ENCODE measurements at places on chromosomes 12 and 14.
A peak's percentile ranks its signal among the peaks of the same experiment; 100 is the strongest.

DNA sequence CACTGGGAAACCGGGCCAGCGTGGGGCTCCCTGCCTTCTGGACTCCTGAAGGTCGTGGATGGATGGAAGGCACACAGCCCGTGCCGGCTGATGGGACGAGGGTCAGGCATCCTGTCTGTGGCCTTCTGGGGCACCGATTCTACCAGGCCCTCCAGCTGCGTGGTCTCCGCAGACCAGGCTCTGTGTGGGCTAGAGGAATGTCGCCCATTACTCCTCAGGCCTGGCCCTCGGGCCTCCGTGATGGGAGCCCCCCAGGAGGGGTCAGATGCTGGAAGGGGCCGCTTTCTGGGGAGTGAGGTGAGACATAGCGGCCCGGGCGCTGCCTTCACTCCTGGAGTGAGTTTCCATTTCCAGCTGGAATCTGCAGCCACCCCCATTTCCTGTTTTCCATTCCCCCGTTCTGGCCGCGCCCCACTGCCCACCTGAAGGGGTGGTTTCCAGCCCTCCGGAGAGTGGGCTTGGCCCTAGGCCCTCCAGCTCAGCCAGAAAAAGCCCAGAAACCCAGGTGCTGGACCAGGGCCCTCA is 26.9 kb downstream of the HIP1R start:
- DNase-seq = no peak

DNA sequence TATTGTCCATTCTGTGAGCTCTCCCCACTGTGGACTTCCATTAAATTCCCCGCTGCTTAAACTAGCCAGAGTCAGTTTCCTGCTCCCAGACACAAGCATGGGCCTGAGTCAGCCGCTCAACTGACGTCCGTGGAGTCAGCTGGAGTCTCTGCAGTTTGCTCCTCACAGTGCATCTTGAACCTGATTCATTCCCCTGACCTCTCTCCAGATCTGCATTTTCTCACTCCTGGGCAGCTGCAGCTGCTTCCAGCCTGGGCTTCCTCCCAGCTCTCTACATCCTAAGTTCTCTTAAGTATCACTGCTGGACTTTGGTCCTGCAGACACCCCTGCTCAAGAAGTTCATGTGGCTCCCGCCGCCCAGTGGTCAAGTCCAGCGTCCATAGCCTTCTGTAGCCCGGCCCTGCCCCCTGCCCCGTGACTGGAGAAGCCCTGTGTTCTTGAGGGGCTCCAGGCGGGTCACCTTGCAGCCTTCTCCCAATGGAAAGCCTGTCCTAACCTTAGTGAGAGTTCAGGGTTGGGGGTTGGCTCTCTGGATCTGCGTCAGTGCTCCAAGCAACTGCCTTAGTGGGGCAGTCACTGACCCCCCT is 20.0 kb downstream of the NFKBIA start:
- peak; percentile 87 for DNase-seq

DNA sequence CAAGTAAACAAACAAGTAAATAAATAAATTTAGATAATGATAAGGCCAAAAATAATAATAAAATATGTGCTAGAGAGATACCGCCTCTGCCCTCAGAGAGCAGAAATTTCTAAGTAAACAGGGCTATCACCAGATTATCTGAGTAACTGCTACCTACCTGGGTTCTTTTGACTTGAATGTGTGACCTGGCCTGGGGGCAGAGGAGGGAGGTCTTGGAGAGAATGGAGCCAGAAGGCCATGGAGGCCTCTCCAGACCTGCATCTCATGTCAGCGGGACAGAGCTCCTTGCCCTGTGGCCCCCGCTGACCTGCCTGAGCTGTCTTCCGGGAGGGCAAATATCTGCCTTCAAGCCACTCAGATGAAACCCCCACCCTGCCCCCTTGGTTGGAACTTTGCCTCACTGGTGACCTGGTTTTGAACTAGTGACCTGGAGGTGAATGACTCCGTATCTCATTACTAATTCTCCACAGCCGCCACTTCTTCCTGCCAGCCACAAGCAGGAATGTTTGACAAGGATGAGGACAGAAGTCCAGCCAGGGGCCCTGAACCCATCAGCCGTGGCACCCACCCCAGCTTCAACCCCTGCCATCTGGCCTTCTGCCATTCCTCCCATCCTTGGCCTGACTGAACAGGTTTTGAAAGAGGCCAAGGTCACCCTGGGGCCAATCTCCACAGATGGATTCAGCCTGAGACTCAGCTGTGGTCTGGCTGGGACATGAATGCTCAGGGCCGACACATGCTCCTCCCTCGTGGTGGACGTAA is 86.8 kb upstream of the PARP11 start:
- DNase-seq = no peak

- no peak for DNase-seq
Measured at GRCh38 chr14:74911704-74912103, 11.4 kb downstream of the RPS6KL1 start.

GRCh38 chr14:22875748-22876319 is 4.3 kb downstream of the LRP10 start:
- no peak for DNase-seq

Measured in HT1080 (cell line).